Left ventricle myocardium inferior (tissue), 1 donor: ENCODE measurements at places on chromosomes 5 and 9. TPM values are rescaled to one million over a fixed set of nuclear protein-coding genes. Genes with fewer than 3 reads are reported as not detected.

DNA sequence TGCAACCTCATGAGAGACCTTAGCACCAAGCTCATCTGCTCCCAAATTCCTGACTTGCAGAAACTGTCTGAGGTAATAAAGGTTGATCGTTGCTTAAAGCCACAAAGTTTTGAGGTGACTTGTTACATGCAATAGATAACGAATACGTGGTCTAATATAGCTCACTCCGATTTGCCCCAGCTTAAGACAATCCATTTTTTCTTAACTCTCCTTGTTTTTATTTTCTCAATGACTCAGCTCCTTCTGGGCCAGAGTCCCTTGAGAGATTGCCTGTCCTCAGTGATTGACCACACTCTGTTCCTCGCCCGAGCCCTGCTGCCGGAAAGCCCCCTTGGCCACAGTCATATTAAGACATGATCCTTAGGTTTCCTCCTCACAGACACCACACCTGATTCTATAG is 63.7 kb upstream of the FANCC start:
- H3K36me3 ChIP-seq: no peaks in the 10 kb centered on the region
- H3K4me1 ChIP-seq: no peaks in the 10 kb centered on the region
- no peak overlapping the region for H3K4me3 ChIP-seq
- no peak for DNase-seq

DNA sequence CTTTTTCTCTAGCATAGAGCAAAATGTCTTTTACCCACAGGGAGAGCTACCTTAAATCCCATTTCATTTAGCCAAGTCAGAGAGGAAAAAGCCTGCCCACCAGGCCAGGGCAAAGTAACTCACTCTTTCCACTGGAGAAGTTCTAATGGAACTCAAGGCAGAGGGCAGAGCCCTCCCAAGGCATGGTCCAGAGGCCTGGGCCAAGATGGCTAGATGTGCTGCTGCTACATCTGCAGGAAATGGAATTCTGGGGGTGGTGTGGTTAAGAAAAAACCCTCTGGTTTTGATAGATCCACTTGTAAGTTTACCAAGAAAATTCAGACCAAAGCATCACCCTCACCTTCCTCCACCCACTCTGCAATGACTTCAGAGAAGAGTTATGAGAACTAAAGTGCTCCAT is 37.3 kb downstream of the CSF2 start:
- H3K36me3 ChIP-seq: no peaks in the 10 kb centered on the region
- no peak overlapping the region for H3K27ac ChIP-seq
- H3K27me3 ChIP-seq: no peaks in the 10 kb centered on the region
- H3K4me3 ChIP-seq: no peak overlapping the region

DNA sequence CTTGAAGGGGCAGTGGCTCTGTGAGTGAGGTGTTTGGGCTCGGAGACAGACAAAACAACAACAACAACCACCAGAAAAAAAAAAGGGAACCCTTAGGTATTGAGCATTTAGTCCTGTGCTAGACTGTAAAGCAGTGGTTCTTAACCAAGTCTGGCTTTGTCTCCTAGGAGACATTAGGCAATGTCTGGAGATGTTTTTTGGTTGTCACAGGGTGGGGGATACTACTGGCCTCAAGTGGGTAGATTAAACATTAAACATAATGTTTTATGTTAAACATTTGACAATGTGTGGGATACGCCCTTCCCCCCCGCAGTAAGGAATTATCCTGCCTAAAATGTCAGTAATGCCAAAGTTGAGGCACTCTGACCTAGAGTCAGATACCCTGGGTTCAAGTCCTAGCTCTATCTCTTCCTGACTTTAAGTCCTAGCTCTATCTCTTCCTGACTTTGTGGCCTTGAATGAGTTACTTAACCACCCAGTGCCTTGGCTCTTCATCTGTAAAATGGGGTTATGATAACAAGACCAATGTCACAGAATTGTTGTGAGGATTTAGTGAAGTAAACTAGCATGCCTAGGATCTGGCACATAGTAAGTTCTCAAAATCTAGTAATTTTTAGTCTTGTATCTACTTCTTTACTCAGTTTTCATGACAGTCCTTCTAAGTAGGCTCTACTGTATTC is 1.8 kb downstream of the TRIM32 start:
- DNase-seq: no peak
- peak overlapping the region; percentile 84 for H3K4me3 ChIP-seq
- no peaks in the 10 kb centered on the region for H3K36me3 ChIP-seq
- no peak overlapping the region for H3K27ac ChIP-seq
- peaks cover 77% of the 10 kb centered on the region for H3K4me1 ChIP-seq

SLC36A3 gene
- total RNA-seq: not detected
